NB4 (cell line): ENCODE measurements at places on chromosomes 3 and 15.

DNA sequence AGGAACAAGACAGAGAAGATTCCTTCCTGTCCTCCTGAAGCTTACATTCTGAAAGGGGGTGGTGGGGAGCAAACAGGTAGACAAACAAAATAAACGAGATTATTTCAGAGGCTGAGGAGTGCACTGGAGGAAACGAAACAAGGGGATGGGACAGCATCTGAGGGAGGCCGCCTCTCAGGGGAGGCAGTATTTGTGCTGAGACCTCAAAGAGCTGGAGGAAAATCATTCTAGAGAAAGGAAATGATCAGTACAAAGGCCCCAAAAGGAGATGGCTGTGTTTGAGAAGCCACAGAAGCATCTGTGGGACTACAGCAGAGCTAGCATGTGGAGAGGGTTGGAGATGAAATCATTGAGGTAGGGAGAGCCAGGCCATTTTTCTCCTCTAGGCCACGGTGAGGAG is 55.1 kb downstream of the DCLK3 start:
- DNase-seq, result no peak

DNA sequence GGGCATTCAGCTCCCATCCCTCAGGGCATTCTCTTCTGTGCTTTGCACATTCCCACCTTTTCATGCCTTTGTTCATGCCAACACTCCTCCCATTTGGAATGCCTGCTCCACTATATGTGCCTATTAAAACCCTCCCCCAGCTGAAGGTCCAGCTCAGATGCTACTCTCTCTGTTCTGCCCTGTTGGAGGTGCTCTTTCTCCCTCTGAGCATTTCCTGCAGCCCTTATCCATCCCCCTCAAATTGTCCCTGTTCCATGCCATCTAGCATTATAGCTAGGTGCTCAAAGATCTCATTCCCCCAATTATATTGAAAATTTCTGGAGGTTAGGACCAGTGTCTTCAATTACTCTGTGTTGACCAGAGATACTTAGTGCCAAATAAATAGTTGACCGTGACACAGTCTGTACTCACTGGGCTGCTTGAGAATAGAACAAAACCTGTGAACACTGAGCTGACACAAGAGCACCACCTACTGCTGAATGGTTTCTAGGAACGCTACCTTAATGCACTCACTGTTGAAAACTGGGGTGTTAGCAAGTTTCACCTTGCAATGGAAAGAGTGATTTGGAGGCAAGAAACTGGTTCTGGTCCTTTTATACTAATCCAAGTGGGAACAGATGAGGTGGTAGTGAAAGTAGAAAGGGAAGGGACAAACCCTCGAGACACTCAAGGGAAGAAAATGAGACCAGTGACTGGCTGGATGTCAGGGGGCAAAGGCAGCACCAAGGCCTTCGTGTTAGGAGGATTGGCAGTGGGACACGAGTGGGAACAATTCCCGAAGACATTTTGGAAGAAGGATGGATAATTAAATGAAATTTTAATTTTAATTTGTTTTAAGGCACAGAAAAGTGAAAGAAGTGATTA is 289.8 kb upstream of the ROPN1 start:
- DNase-seq, result peak; percentile 32

DNA sequence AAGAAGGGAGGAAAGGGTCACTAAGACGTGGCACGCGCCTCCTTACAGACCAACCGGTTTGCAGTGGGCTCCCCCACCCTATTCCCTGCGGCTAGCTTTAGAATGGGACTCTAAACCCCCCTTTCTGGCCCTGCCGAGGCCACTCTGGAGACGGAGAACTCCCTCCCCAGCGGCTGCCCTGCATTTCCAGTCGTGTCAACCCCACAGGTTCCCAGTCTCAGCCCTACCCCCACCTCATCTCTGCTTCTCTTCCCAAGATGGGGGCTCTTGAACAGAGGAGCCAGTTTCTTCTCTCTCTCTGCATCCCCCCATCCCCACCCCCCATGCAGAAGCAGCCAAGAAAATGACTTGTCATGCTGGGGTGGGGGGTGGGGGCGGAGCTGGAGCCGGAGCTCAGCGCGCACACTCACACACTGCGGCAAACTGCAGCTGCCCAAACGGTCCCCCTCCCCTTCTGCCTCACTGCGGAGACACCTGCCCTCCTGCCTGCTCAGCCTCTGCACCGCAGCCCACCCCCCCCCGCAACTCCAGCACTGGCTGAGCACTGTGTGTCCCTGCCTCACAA is 871 bp downstream of the MAP1A start:
- DNase-seq, result peak; percentile 46

GRCh38 chr3:30924763-30925162 is 30.3 kb upstream of the GADL1 start:
- no peak for DNase-seq

- peak; percentile 12 for DNase-seq
Observed at GRCh38 chr3:182092662-182093262, 381.0 kb downstream of the SOX2 start.

DNA sequence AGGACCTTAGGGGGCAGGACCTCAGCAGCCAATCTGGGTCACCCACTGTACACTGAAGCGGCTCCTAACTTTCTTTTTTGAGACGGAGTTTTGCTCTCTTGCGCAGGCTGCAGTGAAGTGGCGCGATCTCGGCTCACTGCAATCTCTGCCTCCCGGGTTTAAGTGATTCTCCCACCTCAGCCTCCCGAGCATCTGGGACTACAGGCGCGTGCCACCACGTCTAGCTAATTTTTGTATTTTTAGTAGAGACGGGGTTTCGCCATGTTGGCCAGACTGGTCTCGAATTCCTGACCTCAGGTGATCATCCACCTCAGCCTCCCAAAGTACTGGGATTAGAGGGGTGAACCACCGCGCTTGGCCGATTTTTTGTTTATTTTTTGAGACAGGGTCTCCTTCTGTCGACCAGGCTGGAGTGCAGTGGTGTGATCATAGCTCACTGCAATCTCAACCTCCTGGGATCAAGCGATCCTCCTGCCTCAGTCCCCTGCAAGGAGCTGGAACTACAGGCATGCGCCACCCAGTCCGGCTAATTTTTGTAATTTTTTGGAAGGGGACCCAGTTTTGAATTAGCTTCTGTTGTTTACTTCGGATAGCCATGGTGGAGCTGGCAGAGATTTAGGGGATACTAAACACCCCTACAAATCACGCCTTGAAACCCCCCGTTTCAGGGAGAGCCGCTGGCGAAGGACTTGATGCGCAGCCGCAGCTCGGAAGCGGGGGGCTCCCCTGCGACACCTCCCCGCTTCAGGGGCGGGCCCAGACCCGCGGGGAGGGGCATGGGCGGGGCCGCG is 1.5 kb upstream of the CLK3 start:
- DNase-seq, result no peak
